ENCODE measurements at places on chromosomes 13 and 19.

GRCh38 chr13:63741029-63741813 is 2325.6 kb upstream of the PCDH20 start:
- no peak for DNase-seq

DNA sequence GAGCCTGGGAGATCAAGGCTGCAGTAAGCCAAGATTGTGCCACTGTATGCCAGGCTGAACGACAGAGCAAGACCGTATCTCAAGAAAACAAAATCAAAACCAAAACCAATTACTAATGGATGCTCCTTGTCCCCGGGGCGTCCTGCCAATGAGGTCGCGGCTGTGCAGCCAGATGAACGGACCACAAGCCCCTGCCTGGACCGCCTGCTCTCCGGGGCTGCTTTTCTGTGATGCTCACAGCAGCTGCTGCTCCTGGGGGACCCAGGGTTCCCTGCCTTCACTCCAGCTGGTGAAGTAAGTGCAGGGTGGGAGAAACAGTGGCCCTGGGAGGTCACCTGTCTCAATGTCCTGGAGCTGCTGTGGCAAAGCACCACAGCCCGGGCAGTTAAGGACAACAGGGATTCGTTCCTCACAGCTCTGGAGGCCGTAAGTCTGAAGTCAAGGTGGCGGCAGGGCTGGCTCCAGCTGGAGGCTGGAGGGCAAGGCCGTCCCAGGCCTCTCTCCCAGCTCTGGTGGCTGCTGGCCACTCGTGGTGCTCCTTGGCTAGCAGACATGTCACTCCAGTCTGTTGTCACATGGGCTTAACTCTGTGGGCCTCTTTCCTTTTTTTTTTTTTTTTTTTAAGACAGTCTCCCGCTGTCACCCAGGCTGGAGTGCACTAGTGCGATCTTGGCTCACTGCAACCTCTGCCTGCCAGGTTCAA is 10.1 kb downstream of the COPE start:
- no peak for DNase-seq

- no peak for DNase-seq
Observed at GRCh38 chr13:33520468-33520839, 234.9 kb upstream of the STARD13 start.

- peak; percentile 22 for DNase-seq
Observed at GRCh38 chr13:37074703-37075102, 15.2 kb upstream of the SUPT20H start.

GRCh38 chr19:18205200-18205892 is 1.5 kb upstream of the RAB3A start:
- peak; percentile 75 for DNase-seq

DNA sequence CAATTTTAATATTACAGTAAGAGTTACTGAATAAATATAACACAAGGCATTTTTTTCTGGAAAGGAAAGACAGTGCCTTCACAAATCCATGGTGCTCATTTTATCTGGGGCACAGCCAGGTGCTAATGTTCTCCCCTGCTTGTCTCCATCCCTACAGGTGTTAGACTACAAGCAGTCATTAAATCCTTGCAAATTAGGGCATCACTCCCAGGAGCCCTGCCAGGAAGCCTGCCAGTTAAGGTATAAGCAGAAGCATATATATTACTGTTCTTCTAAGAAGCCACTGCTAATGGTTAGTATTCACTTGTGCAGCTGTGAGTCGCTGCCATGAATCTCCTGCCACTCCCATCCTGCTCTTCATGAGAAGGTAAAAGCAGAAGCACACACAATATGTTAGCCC is 149.7 kb downstream of the OXGR1 start:
- no peak for DNase-seq

DNA sequence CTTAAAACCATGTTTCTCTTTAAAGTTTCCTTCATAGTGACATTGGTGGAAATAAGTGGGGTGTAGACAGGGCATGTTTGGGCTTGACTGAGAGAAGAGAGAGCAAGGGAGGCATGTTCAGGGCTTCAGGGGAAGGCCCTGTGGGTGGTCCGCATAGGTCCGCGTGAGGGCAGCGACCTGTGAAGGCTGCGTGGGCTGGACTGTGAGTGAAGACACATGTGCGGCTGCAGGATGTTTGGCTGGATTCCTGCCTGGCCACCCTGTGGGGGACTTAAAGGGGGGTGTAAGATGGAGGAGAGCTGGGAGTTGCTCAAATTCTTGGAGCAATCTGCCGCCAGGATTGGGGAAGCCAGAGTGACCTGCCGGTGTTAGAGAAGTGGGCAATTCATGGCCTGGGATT is 23.8 kb upstream of the KLF12 start:
- no peak for DNase-seq

DNA sequence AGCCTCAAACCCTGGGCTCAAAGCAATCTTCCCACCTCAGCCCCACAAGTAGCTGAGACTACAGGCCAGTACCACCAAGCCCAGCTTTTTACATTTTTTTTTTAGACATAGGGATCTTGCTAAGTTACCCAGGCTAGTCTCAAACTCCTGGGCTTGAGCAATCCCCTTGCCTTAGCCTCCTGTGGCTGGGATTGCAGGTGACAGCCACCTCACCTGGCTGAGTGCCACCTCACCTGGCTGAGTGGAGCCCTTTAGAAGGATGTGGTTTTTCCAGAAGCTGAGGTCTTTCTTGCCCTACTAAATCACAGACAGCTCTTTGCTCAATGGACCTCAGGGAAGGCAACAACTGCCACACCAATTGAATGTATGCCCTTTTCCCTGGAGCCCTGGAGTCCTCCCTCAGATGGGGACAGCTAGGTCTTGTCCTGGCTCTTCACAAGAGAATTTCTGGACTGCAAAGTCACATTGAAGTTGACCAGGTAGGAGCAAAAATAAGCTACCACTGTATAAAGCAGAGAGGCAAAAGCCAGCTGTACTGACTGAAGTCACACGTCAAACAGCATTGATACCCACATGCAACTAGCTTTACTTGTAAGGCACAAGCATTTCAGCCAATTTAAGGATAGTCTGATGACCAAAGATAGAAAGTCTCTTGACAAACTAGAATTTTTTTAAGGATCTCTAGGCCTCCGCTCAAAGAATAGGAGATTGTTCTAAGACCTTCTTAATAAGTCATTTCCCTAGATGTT is 14.0 kb downstream of the PDX1 start:
- DNase-seq = no peak

DNA sequence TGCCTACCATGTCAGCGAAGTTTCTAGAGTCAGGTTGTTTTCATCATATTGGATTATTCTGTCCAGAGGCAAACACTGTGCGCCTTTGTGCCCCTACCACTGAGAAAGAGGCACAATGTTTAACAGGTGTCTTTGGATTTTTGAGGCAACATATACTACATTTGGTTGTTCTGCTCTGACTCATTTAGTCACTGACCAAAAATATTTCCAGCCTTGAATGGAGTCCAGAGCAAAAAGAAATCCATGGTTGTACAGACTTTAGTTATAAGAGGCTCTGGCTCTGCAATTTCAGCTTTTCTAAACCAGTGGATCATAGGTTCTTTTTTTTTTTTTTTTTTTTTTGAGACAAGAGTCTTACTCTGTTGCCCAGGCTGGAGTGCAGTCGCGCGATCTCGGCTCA is 35.7 kb downstream of the LACC1 start:
- DNase-seq = peak; percentile 45

DNA sequence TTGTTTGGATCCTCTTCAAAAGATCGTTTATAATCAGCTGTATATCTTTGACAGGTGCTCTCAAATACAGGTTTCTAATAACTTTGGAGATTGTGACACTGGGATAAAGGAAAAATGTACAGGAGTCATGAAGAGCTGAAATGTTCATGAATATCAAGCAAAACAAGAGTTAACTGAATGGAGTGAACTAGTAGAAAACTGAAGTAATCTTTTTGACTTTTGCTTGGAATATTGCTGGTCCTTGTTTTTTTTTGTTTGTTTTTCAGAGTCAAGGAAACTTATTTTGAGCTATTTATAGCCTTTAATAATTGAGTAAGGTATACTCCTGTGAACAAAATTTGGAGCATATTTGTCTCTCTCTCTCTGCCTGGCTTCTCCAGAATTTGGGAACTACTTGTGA is 25.3 kb downstream of the MED4 start:
- DNase-seq = no peak

- peak; percentile 61 for DNase-seq
Observed at GRCh38 chr13:50543782-50544181, 299.7 kb downstream of the DLEU7 start.

GRCh38 chr13:100334214-100334613 is 245.3 kb downstream of the PCCA start:
- no peak for DNase-seq

DNA sequence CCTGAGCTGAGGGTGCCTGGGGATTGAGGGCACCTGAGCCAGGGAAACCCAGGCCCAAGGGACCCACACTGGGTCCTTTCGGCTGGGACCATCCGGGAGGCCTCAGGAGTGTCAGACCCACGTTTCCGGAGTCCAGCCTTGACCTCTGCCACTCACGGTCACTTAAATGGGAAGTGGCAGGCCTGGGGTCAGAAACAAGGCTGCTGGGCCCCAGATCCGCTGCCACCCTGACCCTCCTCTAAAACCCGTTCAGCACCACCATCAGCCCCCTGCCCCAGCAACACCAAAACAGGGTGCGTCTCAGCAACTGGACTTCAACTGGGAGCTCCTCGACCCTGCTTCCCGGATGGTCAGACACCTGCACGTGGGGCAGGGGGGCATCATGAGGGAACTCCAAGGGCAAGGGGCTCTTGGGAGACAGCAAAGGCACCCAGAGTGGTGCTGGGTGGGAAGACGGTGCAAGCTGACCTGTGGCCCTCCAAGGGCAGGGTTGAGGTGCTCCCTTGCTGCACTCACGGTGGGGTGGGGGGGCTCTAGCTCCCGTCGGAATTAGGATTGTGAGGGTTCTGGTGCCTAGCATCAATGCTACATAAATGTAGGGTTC is 1.2 kb upstream of the PLPP2 start:
- DNase-seq = no peak

DNA sequence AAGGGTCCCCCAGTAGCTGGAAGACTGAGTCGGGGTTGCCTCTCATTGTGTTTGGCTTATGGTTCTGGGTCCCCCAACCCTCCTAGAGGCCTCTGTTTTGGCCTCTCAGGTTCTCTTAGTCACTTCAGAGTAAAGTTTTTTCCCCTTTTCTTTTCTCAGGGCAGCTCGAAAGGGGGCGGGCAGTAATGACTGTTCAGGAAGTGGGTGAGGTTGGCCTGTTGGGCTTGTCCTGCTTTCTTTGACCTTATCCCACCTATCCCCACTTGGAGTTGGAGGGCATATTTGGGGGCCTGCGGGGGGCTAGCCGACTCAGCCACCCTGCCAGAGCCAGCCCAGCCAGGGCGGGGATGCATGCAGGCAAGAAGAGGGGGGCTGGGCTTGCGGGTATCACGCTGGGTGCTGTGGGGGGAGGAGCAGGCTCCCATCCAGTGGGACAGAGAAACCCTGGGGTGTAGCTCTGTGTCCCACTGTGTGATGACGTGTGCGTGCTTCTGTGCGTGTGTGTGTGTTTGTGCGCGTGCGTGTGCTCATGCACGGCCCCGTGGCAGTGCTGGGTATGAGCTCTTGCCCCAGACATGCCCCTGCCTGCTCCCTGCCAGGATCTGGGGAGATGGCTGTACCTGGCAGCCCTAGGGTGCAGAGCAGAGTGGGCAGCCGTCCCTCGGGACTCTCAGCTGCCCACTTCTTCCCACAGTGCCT is 1.4 kb downstream of the CIC start:
- peak; percentile 74 for DNase-seq

DNA sequence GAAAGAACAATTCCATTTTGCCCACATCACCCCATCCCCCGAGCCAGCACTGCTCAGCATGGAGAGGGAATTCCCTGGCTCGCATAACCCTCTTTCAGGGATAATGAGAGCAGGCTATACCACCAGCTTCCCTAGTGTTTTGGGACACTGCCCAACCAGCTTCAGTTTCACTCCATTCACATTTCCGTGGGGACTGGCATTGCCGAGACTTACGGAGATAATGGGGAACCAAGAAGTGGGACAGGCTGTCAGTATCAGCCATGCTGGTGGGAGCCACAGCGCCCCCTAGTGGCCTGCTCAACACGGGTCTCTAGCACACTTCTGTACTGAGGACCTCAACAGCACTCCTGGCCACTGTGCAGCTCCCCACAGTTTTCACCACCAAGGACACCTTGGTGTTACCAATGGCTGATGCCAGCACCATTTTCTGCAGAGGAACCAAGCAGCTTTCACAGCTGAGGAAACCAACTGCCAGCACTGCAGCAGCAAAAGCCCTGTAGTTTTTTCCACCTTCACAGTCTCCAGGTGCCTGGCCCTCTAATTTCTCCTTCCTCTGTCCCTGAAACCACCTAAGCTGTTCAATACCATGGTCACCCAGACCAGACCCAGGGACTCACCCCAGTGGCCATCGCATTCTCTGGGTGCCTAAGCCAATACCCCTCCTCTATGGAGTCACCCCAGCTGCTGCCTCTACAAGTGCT is 23.7 kb downstream of the SLC6A16 start:
- peak; percentile 79 for DNase-seq

DNA sequence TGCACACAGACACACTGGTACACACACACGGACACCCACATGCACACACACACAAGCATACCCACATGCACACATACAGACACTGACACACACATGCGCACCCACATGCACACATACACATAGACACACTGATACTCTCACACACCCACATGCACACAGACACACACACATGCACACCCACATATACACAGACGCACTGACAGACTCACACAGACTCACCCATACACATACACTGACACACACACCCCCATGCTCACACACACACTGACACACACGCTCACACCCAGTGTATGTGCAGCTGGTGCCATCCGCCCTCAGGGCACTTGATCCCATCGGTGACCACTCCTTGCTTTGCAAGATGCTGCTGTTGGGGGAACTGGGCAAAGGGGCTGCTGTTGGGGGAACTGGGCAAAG is 9.7 kb upstream of the RASA3 start:
- no peak for DNase-seq

DNA sequence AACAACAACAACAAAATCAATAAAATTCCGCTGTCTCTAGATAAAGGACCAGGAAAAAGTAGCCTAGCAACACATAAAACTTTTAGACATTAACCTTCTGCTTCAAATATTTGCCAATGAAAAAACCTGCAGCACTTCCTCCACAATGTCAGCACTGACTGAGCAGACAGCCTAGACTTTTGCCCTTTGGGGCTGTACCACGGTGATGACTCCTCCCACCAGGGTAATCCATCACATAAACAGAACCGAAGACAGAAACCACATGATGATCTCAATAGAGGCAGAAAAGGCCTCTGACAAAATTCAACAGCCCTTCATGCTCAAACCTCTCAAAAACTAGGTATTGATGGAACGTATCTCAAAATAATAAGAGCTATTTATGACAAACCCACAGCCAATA is 30.2 kb upstream of the TRPC4 start:
- DNase-seq = no peak

All from AG20443 (cell line).